ENCODE measurements at places on chromosomes 5 and 9. TPM values are rescaled to one million over a fixed set of nuclear protein-coding genes. Genes with fewer than 3 reads are reported as not detected.

TAF1L gene
- total RNA-seq = 0.04 TPM

LCN6 gene
- not detected for total RNA-seq

- H3K27me3 ChIP-seq = peaks cover 27% of the 10 kb centered on the region
- peaks cover 5% of the 10 kb centered on the region for H3K36me3 ChIP-seq
- H3K4me1 ChIP-seq = 0 out of 2 replicates have a peak, but pooled peaks cover 13% of the 10 kb centered on the region
- DNase-seq = peak; percentile 61
Observed at GRCh38 chr9:6413365-6414246, 607 bp downstream of the UHRF2 start.

FAT2 gene
- 0.59 TPM for total RNA-seq

F12 gene
- 2.9 TPM for total RNA-seq
